ENCODE measurements at places on chromosomes 4 and X. TPM values are rescaled to one million over a fixed set of nuclear protein-coding genes. Genes with fewer than 3 reads are reported as not detected.

DNA sequence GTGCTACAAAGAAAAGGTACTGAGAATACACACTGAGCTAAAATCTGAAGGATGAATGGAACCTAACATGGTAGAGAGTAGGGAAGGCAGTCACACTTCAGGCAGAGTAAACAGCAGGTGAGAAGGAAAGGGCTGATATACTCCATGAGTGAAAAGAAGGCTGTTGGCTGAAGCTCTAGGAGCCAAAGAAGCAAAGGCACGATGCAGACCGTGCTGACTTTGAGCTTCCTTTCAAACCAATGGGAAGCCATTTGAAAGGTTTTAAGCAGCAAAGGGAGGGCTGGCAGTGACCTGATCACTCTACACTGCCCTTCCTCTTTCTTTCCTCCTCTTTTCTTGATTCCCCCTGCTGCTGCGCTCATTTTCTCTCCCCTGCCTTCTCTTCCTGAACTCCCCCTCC, 66.4 kb downstream of the TMEM154 start:
- DNase-seq: no peak

Gene SPINK2
- not detected for polyA plus RNA-seq

Gene ITIH6
- 0.77 TPM for polyA plus RNA-seq

DNA sequence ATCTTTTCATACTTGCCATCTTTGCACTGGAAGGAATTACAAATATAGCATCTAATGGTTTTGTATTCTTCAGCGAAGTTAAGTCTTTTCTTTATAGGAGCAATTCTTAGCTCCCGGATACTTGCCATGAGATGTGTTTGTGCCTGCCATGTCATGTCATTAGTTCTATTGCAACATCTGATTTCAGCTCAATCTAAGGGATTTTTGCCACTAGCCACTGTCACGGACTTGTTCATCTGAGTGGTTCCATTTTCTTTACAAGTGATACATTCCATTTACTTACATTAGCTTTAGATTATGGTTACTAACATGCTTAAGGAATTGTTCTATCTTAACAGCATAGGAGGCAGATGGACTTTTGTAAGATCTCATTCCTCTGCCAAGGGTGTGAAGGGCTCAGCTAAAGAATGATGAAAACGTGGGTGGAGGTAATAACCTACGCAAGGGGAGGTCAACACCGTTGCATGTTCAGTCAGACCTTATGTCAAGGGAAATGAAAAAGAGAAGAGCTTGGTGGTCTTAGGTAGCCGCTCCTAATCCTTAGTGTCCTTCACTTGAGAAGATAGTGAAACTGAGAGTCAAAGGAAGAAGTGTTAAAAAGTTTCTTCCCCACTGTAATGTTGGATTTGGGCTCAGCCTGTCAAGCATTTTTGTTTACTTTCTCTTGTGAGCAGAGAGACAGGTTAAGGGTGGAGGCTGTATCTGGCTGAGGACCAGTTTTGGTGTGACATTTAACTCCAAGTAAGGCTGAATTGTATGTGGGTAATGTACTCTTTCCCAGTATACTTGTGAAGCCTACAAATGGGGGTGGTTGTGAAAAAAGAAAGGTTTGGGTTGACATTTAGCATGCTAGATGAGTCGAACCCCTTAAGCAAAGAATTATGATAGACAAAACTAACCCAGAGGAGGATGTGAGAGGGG, 3.6 kb upstream of the KLHL2 start:
- no peak for DNase-seq

- DNase-seq: no peak
These were observed 149.5 kb downstream of the MAML3 start for GRCh38 chr4:140004549-140004895.

Gene C4orf17
- 0.20 TPM for polyA plus RNA-seq

DNA sequence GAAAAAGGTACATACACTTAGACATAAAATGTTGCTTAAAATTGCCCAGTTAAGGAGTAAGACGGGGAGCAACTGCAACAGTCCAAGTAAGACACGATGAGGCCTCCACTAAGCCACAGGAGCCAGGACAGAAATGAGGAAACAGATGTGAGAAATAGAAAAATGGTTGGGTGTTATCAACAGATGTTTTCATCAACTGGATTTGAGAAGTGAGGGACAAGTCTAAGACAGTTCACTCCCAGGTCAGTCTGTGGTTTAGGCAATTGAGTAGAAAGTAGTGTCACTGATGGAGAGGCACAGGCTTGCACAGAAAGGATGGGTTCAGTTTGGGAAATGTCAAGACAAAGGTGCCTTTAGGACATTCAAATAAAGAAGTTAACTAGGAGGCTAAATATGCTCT, 23.5 kb upstream of the PHF8 start:
- DNase-seq: no peak

GRCh38 chrX:63746278-63746677, 38.7 kb downstream of the ARHGEF9 start:
- no peak for DNase-seq

GRCh38 chr4:89196745-89197144, 85.4 kb downstream of the TIGD2 start:
- no peak for DNase-seq

GRCh38 chrX:37405956-37406355, 56.8 kb downstream of the PRRG1 start:
- DNase-seq: no peak

Gene TMEM255A
- polyA plus RNA-seq: 9.3 TPM

Gene RBM46
- not detected for polyA plus RNA-seq

DNA sequence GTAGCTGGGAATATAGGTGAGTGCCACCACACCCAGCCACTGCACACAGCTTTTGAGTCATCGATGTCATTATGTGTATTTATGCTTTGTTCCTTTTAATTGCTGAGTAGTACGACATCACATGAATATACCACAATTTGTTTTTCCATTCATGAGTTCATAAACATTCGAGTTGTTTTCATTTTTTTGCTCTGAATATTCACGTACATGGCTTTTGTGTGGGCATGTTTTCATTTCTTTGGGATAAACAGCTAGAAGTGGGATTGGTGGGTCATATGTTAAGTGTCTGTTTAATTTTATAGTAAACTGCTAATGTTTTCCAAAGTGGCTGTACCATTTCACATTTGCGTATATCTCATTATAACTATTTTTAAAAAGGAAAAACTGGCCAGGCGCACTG, 45.1 kb upstream of the KDR start:
- DNase-seq: no peak

DNA sequence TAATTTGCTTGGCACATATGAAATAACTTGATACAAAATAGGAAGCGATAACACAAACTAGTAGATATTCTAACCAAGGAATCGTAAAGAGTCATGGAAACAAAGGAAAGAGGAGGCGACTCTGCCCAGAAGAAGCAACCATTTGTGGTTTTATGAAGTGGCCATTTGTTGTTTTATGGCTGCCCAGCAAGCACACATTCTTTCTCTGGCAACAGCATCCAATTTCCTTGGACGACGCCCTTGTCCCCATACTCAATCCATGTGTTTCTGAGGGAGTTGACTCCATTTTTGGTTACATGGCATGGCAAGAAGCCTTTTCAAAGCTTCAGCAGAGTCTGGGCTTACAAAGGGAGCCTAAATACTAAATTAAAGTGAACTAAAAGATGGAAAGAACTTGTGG, 295.1 kb downstream of the INPP4B start:
- DNase-seq: no peak

Gene INTS12
- polyA plus RNA-seq: 31.8 TPM

Gene CNGA1
- polyA plus RNA-seq: 0.94 TPM

- peak; percentile 16 for DNase-seq
These were observed 11.1 kb downstream of the MAEA start for GRCh38 chr4:1300466-1301455.

GRCh38 chrX:290476-291166, 9.4 kb downstream of the PLCXD1 start:
- no peak for DNase-seq

- DNase-seq: no peak
These were observed 1.5 kb downstream of the GSX2 start for GRCh38 chr4:54101190-54102041.

- DNase-seq: no peak
These were observed 368.5 kb downstream of the PCDH7 start for GRCh38 chr4:31088600-31089230.

DNA sequence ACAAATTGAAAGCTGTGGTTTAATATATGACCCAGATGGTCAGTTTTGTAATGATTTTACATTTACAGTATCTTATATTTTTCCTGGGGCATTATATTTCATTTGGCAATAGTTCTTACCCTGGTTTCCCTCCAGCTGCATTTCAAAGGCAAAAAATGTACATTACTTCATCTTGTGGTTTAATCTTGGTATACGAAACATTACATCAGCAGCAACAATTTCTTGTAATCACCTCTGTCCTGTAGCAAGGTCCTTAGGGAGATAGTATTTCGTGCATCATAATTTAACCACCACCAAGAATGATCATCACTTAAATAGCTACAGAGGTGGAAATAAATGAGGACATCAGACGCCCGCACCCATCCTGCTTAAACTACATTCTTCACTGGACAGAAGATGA, 48.8 kb downstream of the HS6ST2 start:
- DNase-seq: no peak

Gene PNCK
- 6.2 TPM for polyA plus RNA-seq

- no peak for DNase-seq
These were observed 29.5 kb upstream of the GPR78 start for GRCh38 chr4:8550691-8551090.

DNA sequence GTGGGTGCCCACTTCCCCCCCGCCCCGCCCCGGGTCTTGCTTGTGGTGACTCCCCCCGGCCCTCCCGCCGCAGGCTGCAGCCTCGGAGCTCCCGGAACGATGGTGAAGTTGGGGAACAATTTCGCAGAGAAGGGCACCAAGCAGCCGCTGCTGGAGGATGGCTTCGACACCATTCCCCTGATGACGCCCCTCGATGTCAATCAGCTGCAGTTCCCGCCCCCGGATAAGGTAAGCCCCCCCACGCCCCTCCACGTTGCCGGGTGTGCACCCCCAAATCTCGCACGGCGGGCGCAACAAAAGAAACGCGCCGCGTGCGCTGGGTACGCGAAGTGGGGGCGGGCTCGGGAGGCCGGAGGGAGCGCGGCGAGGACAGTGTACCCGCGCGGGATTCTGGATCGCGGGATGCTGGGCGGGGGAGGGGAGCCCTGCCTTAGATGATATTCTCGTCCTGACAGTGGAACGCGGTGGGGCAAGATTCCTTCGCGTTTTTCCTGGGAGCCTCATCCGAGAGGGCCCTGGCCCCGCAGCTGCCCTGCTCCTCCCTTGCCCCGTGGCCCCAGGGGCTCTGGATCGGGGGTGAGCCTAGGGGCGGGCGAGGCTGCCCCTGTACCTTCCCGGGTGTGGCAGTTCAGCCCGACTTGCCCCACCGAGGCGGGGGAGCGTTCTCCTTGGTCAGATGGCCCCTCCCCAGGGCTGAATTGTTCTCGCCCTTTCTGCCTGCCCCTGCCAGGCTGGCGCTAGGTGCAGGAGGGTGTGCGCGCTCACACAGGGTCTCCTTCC, 819 bp downstream of the NSG1 start:
- DNase-seq: no peak

Gene DDX53
- 0.06 TPM for polyA plus RNA-seq

Data from forelimb muscle (tissue), 1 donor.